ENCODE measurements at places on chromosomes 6 and 20.

DNA sequence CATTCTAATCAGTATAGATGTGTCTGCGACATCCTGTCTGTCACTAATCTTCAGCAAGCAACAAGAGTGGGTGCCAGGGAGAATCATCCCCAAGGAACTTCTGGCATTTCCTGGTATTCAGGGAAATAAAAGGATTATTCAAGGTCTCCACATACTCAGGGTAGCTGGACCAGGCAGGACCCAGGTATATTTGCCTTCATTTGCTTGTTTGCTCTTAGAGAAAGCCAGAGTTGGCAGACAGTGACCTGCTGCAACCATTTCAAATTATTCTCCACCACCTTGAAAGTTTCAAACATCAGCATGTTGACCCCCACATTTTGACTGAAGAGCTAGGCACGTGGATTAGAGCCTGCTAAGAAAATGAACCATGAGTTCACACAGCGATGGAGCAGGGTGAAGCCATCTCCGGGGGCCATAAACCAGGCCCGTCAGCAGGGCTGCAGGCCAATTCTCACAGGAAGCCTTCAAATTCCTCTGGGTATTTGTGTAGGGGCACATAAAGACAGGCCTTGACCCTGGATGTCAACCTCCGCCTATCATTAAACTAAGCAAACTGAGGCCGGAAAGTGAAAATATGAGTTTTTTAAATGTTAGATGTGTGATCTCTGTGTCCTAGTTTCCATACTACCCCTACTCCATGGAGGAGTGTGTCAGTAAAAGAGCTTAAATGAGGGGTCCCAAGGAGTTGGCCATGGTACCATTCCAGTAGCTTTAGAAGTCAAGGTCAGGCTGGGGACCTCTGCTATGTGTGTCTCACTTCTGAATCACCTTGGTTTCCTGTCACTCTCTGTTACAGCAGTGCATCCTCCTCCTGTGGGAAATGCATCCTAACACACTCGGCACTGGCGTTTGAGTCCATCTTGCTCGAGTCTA is 32.9 kb downstream of the TRAM2 start:
- no peak overlapping the region for H3K4me3 ChIP-seq
- no peak for DNase-seq
- H3K36me3 ChIP-seq = no peaks in the 10 kb centered on the region
- no peaks in the 10 kb centered on the region for H3K4me1 ChIP-seq
- peak overlapping the region; percentile 48 for H3K27ac ChIP-seq

DNA sequence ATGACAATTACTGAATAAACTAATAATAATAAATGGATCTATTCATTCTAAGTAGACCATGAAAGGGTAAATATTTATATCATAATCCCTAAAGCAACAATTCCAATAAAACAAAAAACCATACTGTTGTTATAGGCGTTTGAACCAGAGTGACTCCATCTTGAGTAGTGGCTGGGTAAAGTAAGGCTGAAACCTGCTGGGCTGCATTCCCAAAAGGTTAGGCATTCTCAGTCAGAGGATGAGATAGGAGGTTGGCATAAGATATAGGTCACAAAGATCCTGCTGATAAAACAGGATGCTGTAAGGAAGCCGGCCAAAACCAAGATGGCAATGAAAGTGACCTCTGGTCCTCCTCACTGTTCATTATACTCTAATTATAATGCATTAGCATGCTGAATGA is 8.3 kb downstream of the OR2H1 start:
- no peak overlapping the region for H3K27ac ChIP-seq
- no peak for DNase-seq
- no peaks in the 10 kb centered on the region for H3K4me1 ChIP-seq
- no peaks in the 10 kb centered on the region for H3K36me3 ChIP-seq
- no peaks in the 10 kb centered on the region for H3K27me3 ChIP-seq
- no peak overlapping the region for H3K4me3 ChIP-seq

DNA sequence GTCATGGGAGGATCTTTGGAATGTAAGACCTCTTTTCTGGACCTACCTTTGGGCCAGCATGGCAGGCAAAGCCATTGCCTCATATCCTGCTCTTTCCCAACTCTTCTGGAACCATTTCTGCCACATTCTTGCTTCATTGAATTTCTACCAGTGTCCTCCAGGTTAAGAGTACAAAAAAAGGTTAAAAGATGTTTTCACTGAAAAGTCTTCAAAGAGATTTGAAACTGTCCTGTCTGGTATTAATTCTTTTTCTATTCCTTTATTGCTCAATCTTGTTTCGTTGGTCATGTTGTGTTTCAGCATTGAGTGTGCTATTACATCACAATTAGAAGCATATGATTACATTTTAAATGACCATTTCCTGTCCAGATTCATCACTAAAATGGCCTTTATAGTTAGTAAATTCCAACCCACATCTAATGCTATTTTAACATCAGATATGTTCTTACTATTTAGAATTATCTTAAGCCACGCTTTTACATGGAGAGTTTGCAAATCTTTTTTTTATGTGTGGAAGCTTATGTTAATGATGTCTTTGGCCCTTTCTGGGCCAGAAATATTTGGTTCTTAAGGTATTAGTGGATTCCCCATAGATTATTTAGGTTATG is 450.9 kb downstream of the GJA1 start:
- H3K27me3 ChIP-seq = no peaks in the 10 kb centered on the region
- DNase-seq = no peak
- no peaks in the 10 kb centered on the region for H3K36me3 ChIP-seq

DNA sequence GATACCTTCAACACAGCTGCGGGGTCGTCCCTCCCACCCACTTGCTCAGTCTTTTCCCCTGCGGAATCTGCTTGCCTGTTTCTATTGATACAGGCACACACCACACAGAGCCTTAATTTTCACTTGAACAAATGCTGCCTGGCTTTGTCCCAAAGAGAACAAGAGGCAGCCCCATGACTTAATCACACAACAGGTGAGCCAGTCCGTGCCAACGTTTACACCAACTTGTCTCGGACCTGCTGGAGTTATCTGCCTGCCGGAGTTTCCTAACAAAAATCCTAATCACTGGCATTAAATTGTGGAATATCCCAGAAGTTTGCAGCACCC is 186.8 kb upstream of the RREB1 start:
- no peaks in the 10 kb centered on the region for H3K27me3 ChIP-seq
- no peaks in the 10 kb centered on the region for H3K36me3 ChIP-seq
- no peak overlapping the region for H3K4me3 ChIP-seq
- no peaks in the 10 kb centered on the region for H3K4me1 ChIP-seq
- DNase-seq = no peak
